H4 (cell line): ENCODE measurements at places on chromosomes 4 and X. TPM values are rescaled to one million over a fixed set of nuclear protein-coding genes. Genes with fewer than 3 reads are reported as not detected.

GRCh38 chr4:127888559-127888958, 7.9 kb downstream of the PLK4 start:
- no peak for DNase-seq

GRCh38 chr4:109378511-109378910, 55.1 kb upstream of the SEC24B start:
- no peak for DNase-seq

DNA sequence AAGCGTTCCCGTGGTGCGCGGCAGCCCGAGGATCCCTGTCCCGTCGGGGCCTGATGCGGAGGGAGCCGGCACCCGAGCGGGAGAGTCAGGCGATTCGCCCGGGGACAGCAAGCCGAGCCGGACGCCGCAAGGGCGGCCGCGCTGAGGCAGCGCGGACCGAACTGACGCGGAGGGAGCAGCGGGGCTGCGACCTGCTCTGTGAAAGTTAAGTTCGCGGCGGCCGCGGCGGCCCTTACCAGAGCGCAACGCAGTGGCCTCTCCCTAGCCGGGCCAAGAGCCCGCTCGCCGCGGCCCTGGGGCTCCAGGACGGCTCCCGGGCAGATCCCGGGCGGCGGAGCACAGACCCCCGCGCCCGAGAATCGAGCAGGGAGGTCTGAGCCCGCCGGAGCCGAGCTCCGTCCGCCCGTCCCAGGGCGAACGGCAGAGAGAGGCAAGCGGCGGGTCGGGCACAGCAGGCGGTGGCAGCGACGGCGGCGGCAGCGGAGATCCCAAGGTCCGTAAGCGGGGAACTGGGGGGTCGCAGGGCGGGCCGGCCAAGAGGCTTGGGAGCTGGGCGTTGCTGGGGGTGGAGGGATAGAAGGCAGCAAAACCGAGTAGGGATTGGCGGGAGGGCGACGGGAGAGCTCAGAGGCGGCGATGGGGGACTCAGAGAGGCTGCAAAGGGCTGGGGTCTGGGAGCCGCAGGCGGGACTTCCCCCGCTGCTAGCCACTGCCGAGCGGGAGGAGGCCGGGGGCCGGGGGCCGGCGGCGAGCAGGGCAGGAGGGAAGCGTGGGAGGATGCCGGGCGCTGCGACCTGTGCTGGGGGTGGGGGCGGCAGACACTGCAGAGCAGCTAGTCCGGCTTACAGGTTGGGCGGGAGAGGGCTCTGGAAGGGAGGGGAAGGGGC, 1.0 kb downstream of the GPR50 start:
- DNase-seq: no peak

The FRG2 gene
- 0.66 and 1.0 TPM in 2 replicates for total RNA-seq
